ENCODE measurements at places on chromosomes 4 and X. TPM values are rescaled to one million over a fixed set of nuclear protein-coding genes. Genes with fewer than 3 reads are reported as not detected.

DNA sequence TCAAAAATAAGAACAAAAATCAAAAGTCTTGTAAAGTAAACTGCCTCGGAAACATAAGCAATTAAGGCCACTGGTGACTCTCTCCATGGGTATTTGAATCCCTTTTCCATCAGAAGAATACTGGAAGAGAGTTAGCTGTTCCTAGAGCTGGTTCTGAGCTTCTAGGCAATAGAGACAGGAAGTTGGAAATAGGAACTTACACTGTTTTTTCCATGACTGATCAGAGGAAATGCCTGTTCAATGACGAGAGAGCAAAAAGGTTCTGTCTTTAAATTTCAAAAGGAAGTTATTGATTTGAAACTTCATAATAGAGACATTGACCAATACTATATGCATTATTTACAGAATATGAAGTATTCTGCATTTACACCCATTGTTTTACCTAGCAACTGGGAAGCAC lies 503.5 kb upstream of the ARX start:
- no peak for DNase-seq

The SPATA4 gene
- total RNA-seq = not detected

- DNase-seq = no peak
Measured at GRCh38 chrX:154140742-154141141, 3.3 kb upstream of the OPN1LW start.

- DNase-seq = no peak
Measured at GRCh38 chr4:129353490-129353889, 257.5 kb downstream of the C4orf33 start.

DNA sequence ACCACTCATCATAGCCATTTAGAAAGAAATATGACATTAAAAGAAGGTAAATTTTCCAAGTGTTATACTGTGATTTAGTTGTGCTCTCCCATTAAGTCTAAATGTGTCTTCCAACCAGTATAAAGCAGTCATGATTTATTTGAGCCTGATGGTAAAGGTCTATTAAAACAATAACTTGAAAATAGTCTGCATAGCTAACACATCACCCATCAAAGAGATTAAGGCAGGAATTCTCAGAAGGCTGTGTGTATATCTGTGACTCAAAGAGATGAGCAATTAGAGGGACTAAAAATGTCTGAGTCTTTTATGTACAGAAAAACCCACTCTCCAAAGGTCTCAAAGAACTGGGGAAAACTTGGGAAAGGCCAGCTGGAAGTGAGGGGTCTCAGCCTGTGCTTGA lies 70.3 kb upstream of the IQCM start:
- no peak for DNase-seq

- no peak for DNase-seq
Measured at GRCh38 chrX:16993791-16994318, 47.4 kb downstream of the REPS2 start.

DNA sequence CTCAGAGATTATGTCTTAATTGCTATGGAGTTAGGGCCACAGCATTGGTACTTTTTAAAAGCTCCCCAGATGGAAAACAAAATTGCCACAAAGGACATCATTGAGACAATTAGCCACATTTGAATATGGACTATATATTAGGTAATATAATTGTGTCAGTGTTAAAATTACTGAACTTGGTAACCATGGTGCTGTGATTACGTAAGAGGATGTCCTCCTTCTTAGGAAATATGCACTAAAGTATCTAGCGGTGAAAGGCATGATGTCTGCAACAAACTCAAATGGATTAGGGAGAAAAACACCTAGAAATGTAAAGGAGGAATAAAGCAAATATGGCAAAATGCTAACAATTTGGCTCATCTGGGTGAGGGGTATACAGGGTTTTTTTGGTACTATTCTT lies 89.9 kb upstream of the PAK3 start:
- DNase-seq = no peak

- no peak for DNase-seq
Measured at GRCh38 chr4:879729-880077, 52.4 kb downstream of the GAK start.

- DNase-seq = no peak
Measured at GRCh38 chr4:78650106-78651024, 98.8 kb downstream of the ANXA3 start.

- no peak for DNase-seq
Measured at GRCh38 chr4:84496331-84496705, 2.8 kb downstream of the NKX6-1 start.

The METAP1 gene
- total RNA-seq = 51.8 TPM

All from heart left ventricle (tissue), 16 donors.